ENCODE measurements at places on chromosomes 3 and 15.

- DNase-seq, result no peak
Measured at GRCh38 chr15:50140983-50141382, 21.9 kb upstream of the ATP8B4 start.

DNA sequence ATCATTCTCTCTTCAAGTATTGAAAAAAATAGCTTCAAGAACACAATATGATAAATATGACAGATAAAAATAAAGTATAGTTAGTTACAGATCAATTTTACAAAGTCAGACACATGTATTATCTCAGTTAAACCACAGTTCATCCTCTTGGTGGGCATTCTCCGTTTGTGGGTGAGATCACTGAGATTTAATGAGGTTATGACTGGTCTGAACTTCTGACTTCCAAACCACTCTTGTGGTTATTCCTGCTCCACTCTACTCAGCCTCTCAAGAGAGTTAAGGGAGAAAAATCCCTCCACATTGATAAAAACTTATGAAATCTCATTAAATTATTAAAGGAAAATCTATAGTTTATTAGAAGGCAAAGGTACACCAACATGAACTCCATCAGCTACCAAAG lies 229.9 kb upstream of the LRTM1 start:
- no peak for DNase-seq

GRCh38 chr3:189824629-189825312 lies 193.6 kb downstream of the TP63 start:
- no peak for DNase-seq

GRCh38 chr15:78734451-78735064 lies 76.7 kb downstream of the ADAMTS7 start:
- no peak for DNase-seq

DNA sequence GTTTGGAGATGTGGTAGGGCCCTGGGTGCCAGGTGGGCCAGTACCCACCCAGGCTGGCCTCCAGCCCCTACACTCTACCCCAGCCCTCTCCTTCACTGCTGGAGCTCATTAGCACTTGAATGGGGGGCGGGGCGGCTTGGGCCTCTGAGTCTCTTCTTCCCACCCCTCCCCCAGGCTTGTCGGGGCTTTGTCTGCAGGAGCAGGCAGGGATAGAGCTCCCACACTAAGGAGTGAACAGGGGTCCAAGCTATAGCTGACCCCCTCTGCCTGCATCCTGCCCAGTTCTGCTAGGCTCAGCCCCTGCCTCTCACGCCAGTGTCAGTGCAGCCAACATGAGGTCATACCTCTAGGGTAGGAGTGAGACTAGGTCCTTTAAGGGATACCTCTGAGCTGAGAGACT lies 5.2 kb downstream of the GNAI2 start:
- no peak for DNase-seq

DNA sequence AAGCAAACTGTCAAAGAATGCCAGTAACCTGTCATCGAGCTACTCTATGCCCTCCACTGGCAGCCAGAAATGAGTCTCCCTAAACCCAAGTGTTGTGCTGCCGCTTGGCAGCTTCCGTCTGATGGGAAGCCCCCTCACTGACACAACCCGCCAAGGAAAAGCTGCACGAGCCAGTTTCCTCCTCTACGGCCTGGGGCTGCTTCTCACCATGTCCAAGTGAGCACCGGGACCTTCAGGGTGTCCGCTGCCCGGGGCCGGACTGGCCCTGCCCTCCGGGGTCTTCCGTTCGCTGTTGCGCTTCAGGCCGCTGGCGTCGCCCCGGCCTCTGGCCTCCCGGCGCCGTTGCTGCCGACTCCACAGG lies 490 bp downstream of the TOMM70 start:
- DNase-seq, result peak; percentile 21
